ENCODE measurements at places on chromosomes 5 and 9.

DNA sequence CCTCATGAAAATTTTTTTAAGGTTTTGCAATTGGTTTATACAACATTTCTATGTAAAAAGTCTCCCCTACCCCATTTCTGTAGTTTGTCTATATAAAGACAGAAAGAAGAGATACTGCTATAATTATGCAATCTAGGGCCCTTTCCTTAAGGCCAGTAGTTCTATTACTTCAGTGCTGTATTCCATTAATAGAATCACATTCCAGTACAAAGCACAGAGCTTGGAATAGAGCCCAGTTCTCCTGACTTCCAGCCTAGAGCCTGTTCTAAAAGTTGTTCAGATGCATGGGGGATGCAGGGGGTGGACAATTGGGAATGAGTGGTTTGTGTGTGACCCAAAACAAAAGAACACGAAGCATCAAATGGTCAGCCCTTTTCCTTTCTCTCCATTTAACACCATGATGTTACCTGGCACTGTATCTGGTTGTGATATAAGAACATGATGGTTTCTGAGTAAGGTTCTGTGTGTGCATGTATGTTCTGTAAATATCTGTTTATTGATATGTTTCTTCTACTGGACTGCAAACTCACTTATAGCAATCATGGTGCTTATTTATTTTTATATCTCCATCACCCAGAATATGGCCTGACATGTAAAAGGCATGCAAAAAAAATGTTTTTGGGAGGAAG lies 8.2 kb upstream of the GRAMD2B start:
- no peak for DNase-seq

DNA sequence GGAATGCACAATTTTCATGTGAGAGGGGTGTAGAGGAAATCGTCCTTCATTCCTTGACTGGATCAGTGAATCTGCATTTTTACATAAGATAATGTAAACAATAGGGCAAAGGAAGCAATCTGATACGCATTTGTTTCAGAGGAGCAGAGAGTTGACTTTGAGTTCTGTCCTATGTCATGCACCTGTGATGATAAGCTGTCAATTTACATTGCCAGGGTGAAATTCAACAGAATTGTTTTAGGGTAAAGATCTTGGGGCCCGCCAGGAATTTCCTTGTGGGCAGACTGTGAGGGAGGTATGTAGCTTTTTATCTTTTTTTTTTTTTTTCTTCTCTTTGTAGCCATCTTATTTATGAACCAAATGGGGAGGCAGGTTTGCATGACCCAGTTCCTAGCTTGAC lies 58.3 kb upstream of the LARP1 start:
- no peak for DNase-seq

GRCh38 chr5:80060966-80061365 lies 25.8 kb downstream of the THBS4 start:
- DNase-seq, result no peak

DNA sequence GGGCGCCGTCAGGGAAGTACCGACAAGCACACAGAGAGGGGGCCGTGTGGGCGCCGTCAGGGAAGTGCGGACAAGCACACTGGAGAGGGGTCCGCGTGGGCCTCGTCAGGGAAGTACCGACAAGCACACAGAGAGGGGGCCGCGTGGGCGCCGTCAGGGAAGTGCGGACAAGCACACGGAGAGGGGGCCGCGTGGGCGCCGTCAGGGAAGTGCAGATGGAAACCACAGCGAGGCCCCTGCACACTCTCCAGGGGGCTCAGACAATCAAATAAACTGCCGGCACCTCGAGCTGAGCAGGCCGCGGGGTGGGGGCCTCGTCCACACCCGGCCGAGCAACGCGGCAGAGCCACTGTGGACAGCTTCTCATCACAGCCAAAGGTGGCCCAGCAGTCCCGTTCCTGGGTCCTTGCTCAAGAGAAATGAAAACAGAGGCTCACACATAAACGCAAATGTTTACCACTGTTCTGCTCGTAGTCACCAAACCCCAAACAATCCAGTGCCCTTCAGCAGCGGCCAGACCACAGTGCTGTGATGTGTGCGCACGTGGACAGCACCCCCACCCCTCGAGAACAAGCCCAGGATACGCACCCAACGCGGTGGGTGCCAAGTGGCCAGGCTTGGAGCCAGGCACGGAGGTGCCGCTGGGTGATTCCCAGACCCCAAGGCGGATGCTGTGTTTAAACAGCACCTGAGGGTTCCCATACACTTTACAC lies 24.7 kb downstream of the TPPP start:
- no peak for DNase-seq

DNA sequence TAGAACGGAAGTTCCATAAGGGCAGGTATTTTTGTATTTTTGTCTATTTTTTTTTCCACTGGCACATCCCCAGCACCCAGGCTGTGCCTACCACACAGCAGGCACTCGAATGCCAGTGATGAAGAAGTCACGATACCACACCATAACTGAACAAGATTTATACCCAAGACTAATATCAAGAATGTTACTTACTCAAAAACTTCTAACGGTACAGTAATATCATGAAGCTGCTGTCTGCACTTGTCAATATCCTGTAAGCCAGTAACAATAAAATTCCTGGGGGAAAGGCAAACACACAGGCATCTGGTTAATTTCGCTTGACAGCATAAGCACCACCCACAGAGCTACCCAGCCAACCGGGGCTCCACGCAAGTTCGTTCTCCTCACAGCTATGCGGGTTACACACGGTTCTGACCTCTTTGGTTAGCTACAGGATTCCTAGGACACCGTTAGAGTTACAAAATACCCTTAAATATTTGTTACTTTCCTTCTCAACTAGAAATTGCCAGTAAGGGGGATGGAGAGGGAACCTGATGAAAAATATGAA lies 1.3 kb downstream of the MED10 start:
- no peak for DNase-seq

DNA sequence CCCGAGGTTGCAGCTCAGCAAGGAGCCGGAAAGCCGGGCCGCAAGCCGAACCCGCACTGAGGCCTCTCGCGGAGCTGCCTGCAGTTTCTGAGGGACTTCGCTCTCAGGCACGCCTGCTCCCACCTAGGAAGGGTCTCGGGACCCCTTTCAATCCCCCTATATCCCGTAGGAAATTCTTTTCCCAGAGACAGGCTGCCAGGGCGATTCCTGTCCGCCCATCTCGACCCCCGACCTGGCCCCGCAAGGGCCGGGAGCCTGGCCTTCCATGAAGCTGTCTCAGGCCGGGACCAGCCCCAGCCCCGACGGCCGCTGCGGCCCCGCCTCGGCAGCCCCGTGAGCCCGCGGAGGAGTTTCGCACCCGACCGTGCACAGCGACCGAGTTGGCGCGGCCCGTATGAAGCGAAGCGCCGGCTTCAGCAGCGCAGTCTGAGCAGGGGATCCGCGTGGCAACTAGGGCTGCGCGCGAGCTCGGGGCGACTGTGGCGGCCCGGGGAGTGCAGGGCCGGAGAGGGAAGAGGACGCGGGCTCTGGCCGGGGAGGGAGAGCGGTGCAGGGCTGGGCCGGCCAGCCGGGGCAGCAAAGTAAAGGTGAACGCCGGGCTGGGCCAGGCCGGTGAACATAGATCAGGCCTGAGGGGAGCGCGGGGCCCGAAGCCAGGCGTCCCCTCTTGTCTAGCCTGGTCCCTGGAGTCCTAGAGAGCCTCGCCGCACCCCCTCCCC lies 977 bp upstream of the PRDM12 start:
- no peak for DNase-seq

GRCh38 chr5:168747987-168748777 lies 169.0 kb upstream of the PANK3 start:
- DNase-seq, result no peak

DNA sequence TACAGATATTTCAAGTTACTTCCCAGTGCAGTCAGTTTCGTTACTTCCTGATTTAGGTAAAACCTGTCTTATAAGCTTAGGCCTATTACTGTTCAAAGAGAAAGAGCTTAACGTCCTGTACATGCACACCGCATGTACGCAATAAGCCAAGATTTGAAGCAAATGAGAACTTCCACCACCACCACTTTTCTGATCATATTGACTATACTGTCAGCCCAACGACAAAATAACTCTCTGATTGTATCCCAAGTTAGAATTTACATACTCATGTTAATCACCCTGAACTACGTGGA lies 5.1 kb downstream of the NFIB start:
- no peak for DNase-seq

Data from NCI-H2171 (cell line).